ENCODE measurements at places on chromosomes 2 and 18.

GRCh38 chr2:12363138-12363537 is 353.6 kb upstream of the TRIB2 start:
- DNase-seq: no peak

GRCh38 chr18:62616331-62616805 is 93.5 kb downstream of the ZCCHC2 start:
- no peak for DNase-seq

DNA sequence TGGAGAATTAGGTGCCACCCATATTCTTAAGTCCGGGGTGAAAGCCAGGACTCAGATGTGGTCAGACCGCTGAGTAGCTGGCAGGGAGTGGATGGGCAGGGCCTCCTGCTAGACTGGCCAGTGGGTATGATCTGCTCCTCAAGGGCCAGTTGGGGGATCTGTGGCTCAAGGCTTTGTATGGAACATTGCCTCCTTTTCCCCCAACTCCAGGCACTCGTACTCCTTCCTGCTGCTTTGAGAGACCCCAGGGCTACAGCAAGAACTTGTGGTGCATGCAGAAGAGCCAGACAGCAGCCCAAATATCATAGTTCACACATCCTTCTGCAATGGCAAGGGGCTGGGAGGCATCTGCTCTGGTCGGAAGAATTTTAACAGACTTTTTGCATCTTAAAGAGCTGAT is 61.7 kb downstream of the PDCL3 start:
- DNase-seq: no peak

GRCh38 chr2:24363301-24363700 is 3.0 kb upstream of the ITSN2 start:
- DNase-seq: no peak

- DNase-seq: no peak
Observed at GRCh38 chr2:207015901-207016300, 76.6 kb downstream of the CPO start.
